Stimulated activated naive CD4-positive, alpha-beta T cell (primary cell): ENCODE measurements at places on chromosomes 12 and 14.

DNA sequence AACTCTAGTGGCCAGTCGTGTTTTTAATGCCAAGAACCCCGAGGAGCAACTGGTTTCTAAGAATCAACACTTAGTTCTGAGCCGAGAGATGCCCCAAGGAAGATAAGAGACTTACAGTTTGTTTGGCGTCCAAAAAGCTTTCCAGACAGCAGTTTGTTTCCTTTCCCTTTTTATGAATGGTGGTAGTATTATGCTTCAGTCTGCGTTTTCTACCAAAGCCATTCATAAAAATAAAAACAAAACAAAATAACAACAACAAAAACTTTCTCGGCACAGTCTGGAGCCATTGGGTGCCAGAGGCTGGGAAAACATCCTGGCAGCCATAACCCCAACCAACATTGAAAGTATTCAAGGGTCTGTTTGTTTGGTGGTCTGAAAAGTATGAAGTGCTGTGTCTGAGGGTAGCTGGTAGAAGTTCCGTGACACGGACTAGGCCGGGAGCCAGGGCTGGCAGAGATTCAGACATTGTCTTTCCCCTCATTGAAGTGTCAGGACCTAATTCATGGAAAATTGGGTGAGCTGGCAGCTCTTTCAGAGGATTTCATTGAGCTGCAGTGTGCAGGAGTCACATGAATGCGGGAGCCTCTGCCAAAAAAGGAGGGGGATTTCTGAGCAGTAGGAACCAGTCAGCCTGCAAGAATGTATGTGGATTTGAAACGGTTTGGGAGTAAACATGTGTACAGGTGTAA lies 124.2 kb downstream of the HMGA2 start:
- no peak for DNase-seq

- DNase-seq = peak; percentile 89
Observed at GRCh38 chr12:121590476-121591143, 9.8 kb upstream of the KDM2B start.

GRCh38 chr12:172732-173161 lies 41.2 kb downstream of the SLC6A12 start:
- DNase-seq = no peak

DNA sequence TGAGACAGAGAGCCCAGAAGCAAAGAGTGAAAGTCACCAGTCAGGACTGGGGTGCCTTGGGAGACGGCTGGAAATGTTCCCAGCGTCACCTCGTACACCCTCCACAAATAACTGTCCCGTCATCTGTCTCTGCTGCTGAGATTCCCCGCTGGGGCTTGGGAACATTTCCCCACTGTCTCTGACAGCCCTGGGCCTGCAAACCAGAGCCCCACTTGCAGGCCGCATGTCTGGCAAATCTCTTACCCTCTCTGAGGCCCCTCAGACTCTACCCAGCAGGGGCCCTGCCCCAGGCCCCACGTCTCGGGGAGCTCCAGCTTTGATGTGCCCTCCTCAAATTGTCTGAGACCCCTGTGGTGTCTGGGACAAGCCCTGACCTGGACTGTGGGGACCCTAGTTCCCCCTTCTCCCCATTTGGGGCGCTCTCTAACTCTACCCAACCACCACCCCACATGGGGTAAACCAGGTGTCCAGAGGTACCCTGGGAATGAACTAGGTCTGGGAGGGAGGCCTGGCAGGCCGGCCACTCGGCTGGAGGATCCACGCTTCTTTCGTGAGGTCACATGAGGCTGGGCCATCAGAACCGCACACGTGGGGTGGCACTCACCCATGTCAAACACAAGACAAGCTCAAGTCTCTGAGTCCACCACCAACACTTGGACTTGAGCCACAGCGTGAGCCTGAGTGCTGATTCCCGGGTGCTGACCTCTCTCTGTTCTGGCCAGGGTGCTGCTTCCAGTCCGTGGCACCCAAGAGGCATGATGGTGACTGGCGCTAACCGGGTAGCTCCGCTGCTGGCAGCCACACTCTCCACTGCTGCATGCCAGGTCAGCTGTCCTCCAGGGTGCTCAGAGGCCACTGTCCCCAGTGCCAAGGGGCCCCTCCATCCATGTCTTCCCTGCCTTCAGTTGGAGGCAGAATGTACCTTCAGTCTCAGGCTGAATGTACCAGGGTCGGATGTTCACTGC lies 59.8 kb downstream of the DIO3 start:
- DNase-seq = no peak

GRCh38 chr12:104426926-104427546 lies 29.7 kb upstream of the CHST11 start:
- DNase-seq = no peak

DNA sequence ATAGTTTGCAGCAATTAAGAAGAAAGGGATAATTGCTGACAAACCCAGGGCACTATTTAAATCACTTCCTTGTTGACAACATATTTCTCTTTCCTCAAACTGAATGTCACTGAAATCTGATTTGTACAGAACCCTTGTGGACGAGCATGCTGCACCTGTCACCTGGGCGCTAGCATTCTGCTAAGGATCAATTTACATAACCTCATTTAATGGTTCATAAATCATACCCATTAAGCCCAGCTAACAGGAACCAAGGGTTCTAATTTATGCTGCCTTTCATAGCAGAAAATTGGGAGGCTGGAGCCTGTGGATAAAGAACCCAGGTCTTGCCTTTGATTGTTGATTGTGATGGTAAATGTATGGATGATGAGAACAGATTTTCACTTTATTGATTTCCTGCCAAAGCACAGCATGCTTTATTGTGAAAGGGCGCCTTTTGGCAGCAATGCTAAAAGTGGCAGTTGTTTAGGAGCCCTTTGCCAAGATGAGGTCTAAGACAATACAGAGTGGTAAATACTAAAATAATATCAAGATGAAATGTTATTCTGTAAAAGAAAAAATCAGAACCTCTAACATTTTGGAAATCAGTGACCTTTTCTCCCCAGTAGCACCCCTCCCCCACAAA lies 95.4 kb downstream of the NKX2-1 start:
- DNase-seq = no peak

DNA sequence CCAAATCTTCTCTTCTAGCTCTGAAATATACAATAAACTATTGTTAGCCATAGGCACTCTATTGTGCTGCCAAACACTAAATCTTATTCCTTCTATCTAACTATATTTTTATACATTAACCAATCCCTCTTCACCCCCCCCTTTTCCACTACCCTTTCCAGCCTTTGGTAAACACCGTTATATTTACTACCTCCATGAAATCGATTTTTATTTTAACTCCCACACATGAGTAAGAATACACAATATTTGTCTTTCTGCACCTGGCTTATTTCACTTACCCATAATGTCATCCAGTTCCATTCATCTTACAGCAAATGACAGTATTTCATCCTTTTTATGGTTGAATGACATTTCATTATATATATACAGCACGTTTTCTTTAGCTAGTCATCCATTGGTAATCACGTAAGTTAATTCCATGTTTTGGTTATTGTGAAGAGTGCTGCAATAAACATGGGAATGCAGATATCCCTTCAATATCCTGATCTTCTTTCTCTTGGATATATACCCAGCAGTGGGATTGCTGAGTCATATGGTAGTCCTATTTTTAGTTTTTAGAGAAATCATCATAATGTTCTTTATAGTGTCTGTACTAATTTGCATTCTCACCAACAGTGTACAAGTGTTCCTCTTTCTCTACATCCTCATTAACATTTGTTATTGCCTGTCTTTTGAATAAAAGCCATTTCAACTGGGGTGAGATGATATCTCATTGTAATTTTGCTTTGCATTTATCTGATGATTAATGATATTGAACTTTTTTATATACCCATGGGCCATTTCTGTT lies 34.2 kb upstream of the PLBD1 start:
- no peak for DNase-seq

- no peak for DNase-seq
Observed at GRCh38 chr14:94681300-94682060, 69.3 kb downstream of the SERPINA3 start.

DNA sequence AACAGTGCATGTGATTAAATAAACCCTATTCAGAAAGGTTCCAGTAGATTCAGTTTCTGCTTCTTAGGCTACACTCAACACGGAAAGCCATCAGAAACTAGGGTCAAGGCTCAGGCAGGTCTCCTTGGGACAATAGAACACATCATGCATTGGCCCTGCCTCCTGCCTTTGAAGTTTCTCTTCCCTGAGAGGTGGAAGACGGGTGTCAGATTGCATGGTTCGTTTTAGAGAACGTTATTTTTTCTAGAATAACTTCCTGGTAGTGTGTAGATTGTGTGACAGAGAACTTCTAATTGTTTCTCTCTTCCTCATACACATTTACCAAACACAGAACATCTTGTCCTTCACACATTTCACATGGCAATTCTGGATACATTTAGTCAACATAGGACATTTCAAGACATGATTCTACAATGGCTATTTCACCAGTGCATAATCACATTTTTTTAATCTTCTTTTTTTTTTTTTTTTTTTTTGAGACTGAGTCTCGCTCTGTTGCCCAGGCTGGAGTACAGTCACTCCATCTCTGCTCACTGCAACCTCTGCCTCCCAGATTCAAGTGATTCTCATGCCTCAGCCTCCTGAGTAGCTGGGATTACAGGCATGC lies 106.6 kb upstream of the AMN1 start:
- DNase-seq = no peak
